Fibroblast of skin of abdomen (primary cell): ENCODE measurements at places on chromosomes 11 and 22.

DNA sequence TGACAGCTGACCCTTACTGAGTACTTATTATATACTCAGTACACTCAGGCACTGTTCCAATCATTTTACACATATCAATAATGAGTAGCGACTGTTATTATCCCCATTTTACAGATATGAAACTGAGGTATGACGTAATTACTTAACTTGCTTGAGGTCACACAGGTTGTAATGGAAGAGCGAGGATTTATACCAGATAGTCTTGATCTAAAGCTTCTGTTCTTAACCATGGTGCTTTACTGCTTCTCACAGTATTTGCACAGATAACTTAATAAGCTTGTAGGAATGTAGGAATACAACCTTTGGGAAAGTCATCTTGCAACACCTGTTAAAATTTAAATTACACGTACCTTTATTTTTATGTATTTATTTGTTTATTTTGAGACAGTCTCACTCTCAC is 31.7 kb upstream of the TMEM135 start:
- no peak for DNase-seq

- no peak for DNase-seq
These were observed 10.3 kb downstream of the VPS37C start for GRCh38 chr11:61150706-61151544.

DNA sequence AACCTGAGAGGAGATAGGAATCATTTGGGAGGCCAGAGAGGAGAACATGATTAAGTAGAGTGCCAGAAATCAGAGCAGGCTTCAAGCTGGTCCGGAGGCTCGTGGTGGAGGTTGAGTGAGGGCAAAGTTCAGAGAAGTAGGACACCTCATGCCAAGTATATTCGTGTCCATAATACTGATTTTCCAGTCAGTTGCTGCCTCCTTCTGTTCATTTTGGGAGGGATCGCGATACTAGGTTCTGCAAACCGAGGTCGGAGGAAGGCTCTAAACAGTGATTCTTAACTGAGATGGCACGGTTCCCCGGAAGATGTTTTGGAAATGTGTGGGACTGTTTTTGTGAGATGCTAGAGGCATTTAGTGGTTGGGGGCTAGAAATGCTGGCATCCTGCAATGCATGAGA is 13.6 kb upstream of the CD3E start:
- no peak for DNase-seq

- peak; percentile 82 for DNase-seq
These were observed 29.3 kb downstream of the RTN3 start for GRCh38 chr11:63710476-63711217.

DNA sequence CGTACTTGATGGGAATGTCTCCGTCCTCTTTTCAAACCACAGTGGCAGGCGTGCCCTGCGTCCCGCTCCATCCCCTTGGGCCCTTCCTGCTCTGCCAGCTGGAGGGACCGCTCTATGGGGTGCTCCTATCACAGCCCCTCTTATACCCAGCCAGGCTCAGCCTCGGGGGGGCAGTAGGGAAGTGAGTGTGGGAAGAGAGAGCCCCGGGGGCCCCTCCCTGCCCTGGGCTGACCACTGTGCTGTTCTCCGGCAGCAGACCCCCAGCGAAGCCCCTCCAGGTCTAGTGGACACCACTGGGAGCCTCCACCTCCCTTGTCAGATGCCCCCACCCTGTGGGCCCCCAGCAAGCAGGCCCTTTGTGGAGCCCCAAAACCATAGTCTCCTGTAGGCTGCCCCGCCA is 572.5 kb downstream of the BRD1 start:
- DNase-seq = no peak

GRCh38 chr11:117731722-117732290 is 65.2 kb downstream of the DSCAML1 start:
- DNase-seq = no peak
